ENCODE measurements at places on chromosomes 4 and X.

GRCh38 chrX:118976599-118977340 is 2.4 kb downstream of the LONRF3 start:
- peak; percentile 13 for DNase-seq

DNA sequence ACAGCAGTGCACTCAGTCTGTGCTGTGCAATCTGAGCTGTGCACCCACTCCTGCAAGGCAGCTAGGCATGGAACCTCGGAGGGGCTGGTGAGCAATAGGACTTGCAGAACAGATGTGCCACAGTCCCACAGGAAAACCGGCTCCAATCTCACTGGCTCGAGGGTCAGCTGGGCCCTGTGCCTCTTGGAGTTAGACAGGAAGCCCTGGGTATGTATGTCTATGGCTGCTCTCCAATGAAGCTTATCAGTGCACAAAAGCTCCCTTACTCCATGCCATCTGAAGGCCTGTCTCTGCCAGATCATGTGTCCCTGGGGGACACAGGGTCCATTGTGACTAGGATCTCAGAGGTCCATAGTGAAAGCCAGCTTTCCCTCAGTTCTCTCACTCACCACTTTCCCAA is 335.8 kb downstream of the SH3BGRL start:
- no peak for DNase-seq

GRCh38 chr4:174873931-174874330 is 44.2 kb upstream of the ADAM29 start:
- no peak for DNase-seq

- no peak for DNase-seq
Measured at GRCh38 chr4:112519689-112520597, 4.0 kb upstream of the NEUROG2 start.

DNA sequence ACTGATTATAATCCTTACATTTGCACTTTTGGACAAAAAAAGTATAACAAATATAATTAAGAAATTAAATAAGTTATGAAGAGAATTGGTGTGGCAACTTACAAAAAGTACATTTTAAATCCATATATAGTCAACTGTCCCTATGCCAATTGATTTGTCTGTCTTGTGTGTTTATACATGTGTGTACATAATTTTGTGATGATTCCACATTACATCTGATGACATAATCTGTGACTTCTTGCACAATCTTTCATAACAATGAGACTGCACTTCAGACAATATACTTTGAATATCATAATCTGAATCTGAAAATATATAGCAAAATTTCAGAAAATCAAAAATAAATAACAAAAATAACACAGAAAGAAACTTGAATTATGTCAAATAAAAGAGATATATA is 953.4 kb downstream of the FAT4 start:
- DNase-seq, result no peak

- no peak for DNase-seq
Measured at GRCh38 chr4:104901438-104901837, 245.2 kb upstream of the TET2 start.

- DNase-seq, result no peak
Measured at GRCh38 chr4:85738721-85739120, 263.8 kb downstream of the ARHGAP24 start.

GRCh38 chrX:100911731-100912130 is 17.0 kb downstream of the XKRX start:
- no peak for DNase-seq

DNA sequence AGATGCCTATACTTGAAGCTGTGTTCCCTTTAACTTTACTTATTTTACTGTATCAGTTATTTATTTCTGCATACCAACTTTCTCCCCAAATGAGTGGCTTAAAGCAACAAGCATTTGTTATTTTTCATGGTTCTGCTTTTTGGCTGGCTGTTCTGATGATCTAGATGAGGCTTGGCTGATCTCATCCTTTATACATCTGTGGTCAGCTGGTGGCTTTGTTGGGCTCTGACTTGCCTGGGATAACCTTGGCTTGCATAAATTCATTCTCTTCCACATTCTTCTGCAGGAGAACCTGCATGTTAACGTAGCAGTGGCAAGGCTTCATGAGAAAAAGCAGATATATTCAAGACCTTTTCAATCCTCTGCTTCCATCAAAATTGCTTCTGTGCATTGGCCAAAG is 1317.6 kb downstream of the ADGRL3 start:
- DNase-seq, result no peak

DNA sequence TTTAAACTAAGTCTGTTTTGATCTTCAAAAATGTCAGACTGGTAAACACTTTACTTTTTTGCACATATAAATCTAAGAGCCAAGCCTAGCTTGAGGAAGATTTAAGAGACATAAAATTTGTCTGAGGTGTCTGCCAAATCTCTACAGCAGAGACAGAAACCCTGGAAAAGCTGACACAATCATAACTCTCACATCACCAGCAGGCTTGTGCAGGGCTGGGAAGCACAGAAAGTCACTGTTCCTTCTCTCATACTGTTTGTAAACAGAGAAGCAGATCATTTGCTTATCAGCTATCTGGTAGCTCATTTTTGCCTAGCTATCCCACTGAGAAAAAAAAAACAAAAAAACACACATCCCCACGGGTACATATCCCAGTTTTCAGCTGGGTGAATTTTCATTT is 7.0 kb downstream of the ENOX2 start:
- DNase-seq, result no peak

DNA sequence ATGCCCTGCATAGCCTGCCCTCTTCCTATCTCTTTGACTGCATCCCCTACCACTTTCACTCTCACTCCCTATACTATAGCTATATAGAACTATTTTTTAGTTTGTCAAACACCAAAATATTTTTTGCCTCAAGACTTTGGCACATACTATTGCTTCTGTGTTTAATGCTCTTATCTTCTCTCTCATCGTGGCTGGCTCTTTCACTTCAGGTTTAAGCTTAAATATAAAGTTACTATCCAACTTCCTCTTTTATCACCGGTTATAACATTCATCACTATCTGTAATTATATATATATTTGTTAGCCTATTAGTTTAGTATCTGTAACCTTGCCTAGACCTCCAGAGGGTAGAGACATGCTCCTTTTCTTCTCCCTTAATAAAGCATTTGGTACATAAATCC is 11.5 kb upstream of the HMGB2 start:
- no peak for DNase-seq

DNA sequence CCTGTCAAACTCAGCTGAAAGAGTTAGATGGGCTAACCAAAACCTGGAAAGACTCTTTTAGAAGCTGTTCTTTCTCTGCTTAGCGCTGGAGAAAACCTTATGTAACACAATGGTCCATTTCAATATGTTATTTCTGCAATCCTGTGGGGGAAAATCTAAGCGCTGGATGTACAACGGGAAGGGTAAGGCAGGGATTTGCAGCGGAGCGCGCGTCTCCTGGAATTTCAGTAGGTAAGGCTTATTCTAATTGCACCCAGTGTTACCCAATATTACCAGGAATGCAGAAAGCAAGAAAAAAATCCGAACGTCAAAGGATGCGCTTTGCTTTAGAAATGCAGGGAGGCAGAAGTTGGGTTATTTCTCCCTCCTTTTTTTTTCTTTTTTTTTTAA is 2.0 kb downstream of the HS3ST1 start:
- no peak for DNase-seq

- DNase-seq, result no peak
Measured at GRCh38 chr4:1033840-1034551, 22.6 kb downstream of the FGFRL1 start.

DNA sequence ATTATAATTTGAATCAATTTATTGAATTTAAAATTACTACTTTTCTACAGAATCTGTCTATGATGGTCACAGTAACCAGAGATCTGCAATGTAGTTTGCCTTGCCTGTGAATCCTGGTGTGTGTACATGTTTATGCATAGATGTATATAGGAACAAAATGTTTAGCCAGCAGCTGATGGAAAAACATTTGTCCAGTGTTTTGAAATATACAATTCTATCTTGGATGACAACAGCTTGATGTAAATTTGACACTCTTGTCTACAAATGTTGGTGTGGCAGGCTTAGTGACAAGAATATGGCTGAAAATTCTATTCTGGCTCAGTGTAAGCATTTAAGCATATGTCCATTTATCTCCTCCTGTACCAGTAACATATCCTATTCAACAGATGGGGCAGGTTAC is 229.4 kb downstream of the RCHY1 start:
- DNase-seq, result no peak

- peak; percentile 72 for DNase-seq
Measured at GRCh38 chrX:150546711-150547153, 21.7 kb upstream of the MTM1 start.

DNA sequence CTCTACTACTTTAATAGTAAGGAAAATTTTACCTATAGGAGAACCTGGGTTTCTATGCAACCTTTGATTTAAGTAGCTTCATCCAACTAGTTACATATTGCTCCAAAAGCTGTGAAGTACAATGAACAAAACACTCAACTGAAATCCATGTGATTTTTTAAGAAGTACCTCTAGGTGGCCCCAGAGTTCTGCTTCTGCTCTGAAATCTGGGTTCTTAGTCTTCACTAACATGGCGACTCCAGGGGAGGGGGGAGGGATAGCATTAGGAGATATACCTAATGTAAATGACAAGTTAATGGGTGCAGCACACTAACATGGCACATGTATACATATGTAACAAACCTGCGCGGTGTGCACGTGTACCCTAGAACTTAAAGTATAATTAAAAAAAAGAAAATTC is 73.4 kb upstream of the MAGEB2 start:
- DNase-seq, result no peak

- no peak for DNase-seq
Measured at GRCh38 chr4:8549352-8549931, 30.8 kb upstream of the GPR78 start.

DNA sequence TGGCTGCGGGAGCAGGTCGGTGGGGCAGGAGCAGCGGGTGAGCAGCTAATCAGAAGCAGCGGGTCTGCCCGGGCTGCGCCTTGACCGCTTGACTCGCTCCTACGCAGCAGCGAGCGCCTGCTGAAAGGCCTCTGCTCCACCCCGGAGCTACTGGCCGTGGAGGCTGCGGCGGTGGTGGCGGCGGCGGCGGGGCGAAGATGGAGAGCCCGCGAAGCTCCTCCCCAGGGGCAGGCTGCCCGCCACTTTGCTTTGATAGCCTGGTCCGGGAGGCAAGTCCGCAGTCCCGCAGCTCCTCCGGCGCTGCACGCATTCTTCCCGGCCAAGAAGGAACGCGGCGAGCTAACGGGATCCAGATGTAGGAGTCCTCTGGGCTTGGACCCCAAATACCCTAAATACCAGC is 36.7 kb downstream of the PJA1 start:
- DNase-seq, result no peak

DNA sequence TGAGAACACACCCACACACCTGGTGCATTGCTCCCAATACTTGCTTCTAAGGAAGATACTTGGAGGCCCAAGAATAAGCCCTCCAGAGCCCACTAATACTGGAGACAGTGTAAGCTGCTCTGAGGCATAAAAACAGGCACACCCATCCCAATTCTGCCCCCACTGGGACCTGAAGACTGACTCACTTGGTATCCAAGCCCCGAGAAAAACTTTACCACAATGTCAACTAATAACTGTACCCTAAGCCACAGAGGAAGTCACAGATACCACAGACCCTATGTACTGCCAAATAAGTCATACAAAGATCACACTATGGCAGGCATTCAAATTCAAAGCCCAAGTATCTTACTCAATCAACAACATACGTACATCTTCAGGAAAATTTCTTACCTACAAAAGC is 398.2 kb upstream of the SPANXN1 start:
- no peak for DNase-seq

DNA sequence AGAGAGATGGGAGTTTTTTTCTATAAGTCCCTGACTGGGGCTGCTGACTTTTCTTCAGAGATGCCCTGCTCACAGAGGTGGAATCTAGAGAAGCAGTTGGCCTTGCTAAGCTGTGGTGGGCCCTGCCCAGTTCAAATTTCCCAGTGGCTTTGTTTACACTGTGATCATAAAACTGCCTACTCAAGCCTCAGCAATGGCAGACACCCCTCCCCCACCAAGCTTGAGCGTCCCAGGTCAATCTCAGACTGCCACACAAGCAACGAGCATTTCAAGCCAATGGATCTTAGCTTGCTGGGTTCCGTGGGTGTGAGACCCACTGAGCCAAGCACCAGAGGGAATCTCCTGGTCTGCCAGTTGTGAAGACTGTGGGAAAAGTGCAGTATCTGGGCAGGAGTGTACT is 199.8 kb upstream of the WDFY3 start:
- no peak for DNase-seq

GRCh38 chr4:106355193-106355592 is 13.4 kb downstream of the GIMD1 start:
- DNase-seq, result no peak

- DNase-seq, result no peak
Measured at GRCh38 chr4:37073226-37073840, 171.2 kb upstream of the NWD2 start.

GRCh38 chr4:105433421-105433820 is 40.4 kb downstream of the PPA2 start:
- DNase-seq, result no peak

DNA sequence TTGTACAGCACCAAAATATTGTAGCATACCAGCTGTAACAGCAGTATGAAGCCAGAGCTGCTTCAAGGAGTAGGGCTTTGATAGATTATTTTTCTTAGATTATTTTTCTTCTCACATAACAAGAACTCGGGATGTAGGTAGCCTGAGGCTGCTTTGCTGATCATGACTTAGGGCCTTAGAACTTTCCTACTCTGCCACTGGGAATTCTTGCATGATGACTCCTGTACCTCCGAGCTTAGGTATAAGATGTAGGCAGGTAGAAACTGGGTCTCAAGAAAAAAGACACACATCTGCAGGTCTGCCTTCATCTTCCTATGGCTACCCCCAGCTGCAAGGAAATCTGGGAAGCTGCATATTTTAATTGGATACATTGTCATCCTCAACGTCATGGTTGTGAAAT is 115.9 kb upstream of the PNPLA4 start:
- no peak for DNase-seq

DNA sequence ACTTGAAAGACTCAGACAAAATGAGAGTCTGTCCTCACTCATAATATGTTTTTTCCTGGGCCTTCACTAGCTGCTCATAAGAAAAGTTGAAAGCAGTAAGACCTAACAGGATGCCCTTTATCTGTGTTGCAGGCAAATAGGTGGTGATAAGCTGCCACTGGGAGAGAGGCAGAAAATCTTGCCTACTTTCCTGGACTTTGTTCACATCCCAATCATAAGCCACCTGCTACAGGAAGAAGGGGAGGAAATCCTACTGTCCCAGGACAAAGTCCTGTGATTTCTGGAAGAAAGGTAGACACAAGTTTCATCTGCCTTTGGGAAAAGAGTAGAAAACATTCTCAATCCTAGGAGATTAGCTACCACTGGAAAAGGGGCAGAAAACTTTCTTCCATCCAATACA is 13.3 kb upstream of the SPANXN2 start:
- DNase-seq, result no peak
